ENCODE measurements at places on chromosomes 7 and 10.

DNA sequence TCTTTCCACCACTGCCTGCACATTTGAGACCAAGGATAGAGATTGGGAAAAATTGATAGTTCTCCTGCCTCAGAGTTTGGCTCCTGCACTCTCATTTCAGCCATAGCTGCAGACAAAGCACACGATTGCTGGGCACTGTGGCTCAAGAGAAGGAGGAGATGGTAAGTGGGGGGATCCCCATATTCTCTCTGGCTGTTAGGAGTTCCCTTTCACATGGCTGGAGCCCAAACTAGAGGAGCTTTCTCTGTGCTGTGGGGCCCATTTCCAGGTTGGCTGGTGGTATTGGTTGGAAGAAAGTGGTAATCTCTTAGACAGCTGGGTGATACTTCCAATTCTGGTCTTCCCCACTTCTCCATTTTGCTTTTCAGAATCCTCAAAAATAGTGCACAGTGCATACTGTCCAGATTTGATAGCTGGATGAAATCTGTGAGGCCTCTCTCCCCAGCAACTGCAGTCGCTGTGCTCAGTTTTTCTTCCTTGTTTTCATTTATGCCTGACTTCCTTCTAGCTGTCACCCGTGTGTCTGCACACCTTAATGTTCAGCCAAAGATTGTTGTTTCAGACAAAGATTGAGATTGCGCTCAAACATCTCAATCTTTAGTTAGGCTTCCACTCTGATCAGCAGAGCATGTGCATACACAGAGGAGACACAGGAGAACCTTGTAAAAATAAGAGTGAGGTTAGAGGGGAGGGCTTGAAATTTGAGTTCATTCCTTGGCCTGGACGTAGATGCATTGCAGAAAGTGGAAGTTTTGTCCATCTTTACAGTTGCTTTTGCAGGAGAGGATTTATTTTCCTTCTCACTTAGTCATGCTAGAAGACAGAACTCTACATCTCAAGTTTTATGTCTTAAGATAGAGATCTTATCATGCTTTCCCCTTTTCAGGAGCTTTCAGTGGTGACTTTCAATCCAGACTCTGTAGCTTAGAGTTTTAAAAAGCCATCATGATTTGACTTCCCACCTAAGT is 28.6 kb downstream of the RABGEF1 start:
- DNase-seq = no peak

DNA sequence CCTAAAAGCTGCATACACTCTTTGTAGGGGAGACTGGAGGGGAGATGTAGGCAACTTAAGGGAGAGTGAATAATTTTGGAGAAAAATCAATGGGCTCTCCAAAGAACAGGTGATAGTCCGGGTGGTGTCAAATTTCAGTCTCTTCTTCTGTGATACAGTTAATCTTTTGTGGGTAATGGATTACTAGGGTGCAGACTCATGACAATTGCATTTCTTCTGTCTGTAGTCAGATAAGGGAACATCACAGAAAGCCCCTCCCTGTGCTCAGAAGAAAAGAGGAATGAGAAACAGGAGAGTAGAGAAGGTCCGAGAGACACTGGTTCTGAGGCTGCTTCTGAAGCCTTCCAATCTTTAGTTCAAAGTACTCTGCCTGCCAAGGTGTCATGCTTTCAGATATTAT is 1140.7 kb upstream of the LRRN3 start:
- DNase-seq = no peak

- DNase-seq = no peak
Measured at GRCh38 chr10:83820033-83820432, 319.3 kb upstream of the GHITM start.

DNA sequence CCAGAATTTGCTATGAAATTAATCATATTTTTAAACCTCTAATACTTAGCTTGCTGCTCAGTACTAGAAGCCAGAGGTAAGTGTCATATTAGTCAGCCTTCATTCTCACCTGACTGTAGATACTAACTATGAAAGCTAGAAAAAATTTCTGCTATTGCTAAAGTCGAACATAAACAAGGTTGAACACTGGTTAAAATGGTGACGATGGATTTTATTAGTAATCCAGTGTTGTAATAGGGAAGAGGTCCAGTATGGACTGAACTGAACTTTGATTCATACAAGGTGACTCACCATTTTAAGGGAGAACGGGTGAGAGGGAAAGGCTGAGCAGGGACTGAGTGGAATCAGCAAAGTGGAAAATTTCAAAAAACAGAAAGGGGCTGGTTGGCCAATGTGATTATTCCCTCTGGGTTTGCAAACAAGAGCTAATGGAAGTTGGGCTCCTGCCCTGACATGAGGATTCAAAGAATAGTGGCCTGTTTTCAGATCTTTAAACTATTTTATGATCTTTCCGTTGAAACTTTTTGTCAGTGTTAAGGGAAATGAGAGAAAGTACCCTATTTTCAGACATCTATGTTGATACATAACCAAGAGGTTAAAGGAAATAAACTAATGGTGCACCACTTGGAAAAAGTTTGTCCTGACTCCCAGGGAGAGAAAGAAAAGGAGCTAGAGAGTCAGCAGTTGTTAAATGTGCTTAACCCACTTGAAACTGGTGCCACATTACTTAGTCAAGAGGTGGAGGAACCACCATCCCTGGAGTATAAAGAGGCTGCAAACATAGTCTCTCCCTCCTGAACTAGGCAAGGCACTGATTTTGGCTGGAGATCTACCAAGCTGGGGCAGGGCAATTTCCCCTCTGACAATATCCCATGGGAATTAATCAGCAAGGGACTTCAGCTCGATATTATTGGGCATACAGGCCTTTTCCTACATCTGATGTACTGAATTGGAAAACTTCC is 15.3 kb upstream of the AKR1C1 start:
- DNase-seq = no peak

- DNase-seq = no peak
Measured at GRCh38 chr10:125840955-125841354, 17.6 kb downstream of the BCCIP start.

DNA sequence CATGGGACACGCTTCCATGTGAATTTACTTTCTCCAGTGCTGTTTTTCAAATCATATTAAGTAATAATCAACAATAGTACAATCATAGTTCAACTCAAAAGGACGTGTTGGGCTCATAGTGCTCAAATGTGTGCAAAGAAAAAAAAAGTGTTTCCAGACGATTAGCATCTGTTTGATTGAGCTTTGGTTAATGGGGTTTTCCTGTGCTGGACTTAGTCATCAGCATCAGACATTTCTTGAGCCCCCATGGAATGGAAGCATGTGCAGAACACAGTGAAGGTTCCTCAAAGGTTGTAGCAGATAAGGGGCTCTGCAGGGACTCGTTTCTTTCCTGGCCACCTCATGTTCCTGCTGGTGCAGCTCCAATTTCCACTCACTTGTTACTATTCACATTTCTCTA is 233.9 kb downstream of the PAXIP1 start:
- DNase-seq = no peak

DNA sequence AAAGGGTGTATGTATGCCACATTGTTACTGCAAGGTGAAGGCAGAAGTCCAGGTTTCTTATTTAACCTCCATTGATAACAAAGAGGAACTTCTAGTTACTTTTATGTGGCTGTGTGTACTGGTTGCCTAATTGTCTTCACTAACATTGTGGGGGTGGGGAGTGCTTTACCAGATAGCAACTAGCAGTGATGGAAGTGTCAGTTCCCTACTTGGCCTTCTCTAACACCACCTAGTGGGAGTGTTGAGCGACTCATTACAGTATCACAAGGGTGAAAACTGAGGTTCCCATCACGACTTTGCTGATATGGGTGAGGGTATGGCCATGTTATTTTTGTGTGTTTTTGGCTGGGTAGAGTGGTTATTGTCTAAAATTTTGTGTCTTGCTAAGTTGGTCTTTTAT is 274.4 kb downstream of the THSD7A start:
- DNase-seq = peak; percentile 18

DNA sequence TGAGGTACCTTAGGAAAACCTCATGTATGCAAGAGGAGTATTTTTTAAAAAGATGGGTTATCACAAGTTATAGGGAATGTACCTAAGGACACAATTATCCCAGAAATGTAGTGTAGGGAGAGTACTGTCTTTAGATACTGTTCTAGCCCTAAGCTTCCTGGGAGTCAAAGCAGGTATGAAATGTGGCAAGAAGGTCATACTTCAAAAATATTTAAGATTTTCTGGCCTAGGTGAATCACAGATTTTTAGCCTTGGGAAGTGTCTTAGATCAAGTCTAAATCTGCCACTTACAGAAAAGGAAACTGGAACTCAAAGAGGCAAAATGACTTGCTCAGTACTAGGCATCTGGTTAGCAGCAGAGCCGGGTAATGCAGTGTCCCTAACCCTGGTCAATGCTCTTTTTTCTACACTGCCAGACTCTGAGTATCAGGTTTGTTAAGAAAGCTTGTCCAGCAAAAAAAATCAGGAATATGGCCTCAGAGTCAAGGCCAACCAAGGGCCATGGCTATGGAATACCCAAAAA is 13.9 kb downstream of the PIK3AP1 start:
- peak; percentile 60 for DNase-seq

DNA sequence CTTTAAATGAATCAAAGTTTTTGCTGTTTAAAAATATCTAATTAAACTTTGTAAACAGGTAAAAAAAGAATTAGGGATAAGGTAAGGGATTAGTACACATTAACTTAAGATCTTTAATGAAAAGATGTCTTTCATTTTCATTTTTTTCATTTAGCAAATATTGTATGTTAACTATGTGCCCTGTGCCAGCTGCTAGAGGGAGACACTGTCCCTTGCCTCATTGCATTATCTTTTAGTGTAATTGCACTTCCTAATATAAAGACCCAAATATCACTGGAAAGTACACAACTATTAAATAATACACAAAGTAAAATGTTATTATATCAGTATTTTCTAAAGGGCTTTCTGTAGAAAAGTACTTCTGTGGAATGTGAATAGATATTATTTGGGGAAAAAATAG is 102.7 kb downstream of the GPR37 start:
- DNase-seq = no peak
